ENCODE measurements at places on chromosomes 1 and 21.

DNA sequence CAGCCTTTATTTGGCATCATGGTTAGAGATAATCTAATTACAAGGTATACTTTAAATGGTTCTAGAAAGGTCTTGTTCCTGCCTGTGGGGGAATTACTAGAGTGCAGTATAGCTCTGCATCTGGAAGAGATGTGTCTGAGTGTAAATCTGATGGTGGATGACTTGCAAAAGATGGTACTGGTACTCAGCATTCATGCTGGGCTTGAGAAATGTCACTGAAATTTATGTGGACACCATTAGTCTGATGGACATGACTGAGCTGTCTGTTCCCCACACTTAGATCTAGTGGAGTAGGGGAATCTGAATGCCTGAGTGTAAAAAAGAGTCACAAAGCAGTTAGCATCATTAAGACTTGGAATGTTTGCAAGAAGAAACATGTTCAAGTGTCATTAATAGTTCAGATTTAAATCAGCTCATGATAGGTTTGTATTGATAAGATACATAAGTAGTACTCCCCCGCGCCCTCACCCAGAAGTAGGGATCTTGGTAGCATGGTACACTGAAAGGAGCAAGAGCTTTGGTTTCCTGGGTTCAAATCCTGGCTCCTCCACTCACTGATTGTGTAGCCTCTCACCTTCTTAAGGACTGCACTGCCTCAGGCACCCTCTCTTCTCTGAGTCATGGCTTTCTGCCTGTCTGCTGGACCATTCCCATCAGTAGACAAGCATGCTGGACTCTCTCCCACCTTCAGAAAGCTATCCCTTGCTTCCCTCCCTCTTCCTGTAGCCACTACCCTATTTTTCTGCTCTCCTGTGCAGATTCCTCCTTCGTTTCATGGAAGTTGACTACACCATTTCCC, 292.9 kb downstream of the NFIA start:
- DNase-seq, result no peak

DNA sequence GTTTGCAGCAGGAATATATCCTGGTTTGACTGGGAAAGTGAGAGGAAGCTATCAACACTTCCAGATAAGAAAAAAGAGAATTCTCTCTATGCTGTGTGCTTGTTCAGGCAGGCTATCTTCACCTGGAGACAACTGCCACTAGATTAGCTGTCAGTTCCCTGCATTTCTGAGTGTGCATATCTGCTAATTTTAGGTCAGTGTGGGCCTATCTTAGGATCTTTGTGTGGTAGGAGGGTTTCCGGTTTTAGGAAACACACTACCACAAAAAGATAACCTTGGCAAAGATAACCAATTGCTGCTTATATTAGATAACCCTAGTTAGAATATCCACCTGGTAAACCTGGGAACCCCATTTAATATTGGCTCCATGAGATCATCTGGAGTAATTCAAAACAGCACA, 22.5 kb upstream of the GBP5 start:
- DNase-seq, result no peak

DNA sequence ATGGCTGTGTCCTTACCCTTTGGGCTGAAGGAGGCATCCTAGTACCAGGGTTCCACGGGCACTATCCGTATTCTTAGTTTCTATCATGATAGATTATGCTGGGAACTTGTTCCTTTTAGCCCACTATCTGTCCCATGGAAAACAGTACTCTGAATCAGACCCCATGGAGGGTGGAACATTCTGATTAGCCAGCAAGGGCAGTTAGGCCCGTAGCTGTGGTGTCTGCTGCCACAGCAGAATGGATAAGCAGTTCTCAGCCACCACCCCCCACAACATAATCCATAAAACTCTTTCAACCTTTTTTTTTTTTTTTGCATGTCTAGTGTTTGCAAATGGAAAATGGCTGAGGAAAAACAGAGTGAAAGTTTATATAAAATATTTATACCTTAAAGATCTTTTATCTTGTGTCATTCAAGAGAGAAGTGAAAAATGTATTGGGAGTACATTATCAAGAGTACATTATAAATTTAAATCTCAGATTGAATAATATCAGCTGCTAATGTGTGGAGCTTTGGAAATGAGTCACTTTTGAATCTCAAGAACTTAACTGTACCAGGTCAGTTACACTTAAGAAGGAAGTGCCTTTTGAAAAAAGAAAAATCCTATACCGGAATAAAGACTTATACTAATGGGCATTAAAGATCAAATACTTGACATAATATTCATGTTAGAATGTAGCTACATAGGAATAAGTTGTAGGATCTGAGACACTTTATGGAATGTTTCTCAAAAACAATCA, 80.3 kb downstream of the NFIA start:
- no peak for DNase-seq

DNA sequence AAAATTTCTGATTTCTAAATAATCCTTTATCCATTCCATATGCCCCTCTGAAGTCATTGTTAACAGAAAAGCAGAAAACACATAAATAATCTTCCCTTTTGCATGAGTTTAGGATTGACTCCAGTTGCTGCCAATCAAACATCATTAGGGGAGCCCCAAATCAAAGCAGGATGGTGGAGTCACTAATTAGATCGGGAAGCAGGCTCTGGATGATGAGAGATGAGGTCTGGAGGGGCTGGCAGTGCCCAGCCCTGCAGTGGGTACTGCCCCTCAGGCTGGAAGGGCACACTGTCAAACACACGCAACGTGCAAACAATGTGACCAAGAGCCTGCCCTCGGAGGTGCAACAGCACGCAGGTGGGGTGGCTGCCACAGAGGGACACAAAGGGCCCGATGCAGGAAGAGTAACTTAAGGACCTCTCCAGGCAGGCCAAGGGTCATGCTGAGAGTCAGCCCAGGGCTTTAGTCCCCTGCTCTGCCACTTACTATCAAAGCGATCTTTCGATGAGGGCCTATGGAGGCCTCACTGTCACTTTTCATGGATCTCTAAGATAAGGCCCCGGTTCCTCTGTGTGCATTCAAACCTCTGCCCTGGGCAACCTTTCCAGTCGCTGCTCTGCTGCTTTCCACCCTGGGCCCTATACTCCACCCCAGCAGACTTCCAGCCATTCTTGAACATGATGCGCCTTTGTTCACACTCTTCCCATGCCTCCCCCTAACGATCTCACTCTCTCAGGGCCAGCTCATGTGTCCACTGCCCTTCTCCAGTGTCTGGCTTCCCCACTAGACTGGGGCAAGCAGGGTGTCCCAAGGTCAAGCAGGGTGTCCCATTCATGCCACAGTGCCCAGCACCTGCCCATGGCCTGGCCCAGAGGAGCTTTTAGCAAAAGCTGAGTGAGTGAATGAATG, 98.9 kb downstream of the DMRTB1 start:
- DNase-seq, result no peak

- DNase-seq, result no peak
Measured at GRCh38 chr1:240946926-240947325, 335.0 kb upstream of the GREM2 start.

- DNase-seq, result no peak
Measured at GRCh38 chr1:168405906-168406549, 125.4 kb downstream of the TBX19 start.

GRCh38 chr1:70656361-70656760, 245.3 kb downstream of the CTH start:
- DNase-seq, result peak; percentile 6

GRCh38 chr1:206842854-206843253, 22.6 kb upstream of the IL20 start:
- no peak for DNase-seq

- DNase-seq, result no peak
Measured at GRCh38 chr1:12021616-12022015, 2.3 kb downstream of the MIIP start.

DNA sequence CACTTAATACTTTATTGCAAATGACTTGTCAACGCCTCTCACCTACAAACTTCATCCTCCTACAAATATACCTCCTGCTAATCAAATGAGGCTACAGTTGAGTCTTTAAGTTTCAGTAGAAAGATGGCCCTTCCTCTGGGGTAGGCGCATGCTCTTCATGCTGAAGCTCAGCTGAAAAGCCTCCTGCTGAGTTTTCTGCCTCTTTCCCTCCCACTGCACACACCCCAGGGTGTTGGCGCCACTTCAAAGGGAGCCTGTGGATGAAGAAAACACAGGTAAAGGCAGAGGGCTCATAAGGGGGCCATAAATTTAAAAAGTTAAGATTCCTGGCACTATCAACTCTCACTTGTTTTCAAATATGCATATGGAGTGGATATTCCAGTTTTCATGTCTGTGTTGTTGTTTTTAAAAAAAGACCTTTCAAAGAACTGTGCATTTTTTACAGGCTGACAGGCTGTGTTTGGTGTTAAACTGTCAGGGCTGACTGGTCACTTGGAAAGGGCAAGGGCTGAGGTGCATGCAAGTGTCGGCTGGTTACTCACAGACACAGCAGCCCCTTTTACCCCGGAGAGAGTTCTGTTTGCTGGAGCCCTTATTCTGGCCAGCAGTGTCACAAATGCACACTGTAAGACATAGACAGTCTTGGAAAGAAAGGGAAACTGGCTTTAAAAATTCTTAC, 42.9 kb upstream of the LGALS8 start:
- no peak for DNase-seq

DNA sequence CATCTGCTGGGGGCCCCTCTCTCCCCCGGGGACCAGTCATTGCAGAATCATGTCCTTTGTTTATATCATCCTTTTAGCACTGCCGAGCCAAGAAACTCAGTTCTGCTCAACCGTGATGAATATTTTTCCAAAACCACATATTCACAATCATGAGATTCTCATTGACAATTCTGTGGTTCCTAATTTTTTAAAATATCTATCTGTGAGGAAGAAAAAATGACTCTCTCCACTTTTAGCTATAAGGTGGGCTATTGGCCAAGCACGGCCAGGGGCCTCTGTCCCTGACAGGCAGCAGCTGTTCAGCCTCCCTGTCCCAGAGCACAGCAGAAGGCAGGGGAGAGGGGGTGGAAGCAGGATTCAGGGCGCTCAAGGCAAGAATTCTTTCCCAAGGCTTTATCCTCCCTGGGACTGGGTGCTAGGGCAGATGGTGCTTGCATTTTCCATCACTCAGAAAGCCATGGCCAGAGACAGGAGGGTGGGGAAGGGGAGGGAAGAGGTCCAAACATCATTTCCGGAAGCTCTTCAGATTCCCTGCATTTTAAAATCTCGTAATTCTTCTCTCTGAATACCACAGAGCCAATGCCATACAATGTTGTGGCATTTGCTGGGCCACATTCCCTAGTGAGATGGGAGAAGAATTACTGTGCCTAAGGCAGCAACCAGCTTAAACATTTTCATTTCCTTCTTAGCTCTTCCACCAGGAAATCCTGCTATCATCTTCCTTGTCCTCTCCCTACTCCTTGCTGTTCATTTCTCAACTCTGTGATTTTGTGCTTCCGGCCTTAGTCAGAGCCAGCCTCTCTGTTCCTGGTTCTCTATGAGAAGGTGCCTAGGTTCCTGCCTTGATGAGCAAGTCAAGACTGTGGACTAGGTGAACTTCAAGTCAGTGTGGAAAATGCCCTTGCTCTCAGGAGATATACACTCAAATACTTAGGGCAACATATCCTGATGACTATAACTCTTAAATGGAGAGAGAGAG, 60.3 kb downstream of the KCNJ6 start:
- no peak for DNase-seq

GRCh38 chr1:36157115-36157903, 1.3 kb downstream of the MAP7D1 start:
- no peak for DNase-seq

DNA sequence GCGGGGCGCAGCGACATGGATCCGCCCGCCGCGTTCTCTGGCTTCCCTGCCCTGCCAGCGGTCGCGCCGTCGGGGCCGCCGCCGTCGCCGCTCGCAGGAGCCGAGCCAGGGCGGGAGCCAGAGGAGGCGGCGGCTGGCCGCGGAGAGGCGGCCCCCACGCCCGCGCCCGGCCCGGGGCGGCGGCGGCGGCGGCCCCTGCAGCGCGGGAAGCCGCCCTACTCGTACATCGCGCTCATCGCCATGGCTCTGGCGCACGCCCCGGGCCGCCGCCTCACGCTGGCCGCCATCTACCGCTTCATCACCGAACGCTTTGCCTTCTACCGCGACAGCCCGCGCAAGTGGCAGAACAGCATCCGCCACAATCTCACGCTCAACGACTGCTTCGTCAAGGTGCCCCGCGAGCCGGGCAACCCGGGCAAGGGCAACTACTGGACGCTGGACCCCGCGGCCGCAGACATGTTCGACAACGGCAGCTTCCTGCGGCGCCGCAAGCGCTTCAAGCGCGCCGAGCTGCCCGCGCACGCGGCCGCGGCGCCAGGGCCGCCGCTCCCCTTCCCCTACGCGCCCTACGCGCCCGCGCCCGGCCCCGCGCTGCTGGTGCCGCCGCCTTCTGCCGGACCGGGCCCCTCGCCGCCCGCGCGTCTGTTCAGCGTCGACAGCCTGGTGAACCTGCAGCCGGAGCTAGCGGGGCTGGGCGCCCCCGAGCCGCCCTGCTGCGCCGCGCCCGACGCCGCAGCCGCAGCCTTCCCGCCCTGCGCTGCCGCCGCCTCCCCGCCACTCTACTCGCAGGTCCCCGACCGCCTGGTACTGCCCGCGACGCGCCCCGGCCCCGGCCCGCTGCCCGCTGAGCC, 459 bp downstream of the FOXE3 start:
- no peak for DNase-seq

DNA sequence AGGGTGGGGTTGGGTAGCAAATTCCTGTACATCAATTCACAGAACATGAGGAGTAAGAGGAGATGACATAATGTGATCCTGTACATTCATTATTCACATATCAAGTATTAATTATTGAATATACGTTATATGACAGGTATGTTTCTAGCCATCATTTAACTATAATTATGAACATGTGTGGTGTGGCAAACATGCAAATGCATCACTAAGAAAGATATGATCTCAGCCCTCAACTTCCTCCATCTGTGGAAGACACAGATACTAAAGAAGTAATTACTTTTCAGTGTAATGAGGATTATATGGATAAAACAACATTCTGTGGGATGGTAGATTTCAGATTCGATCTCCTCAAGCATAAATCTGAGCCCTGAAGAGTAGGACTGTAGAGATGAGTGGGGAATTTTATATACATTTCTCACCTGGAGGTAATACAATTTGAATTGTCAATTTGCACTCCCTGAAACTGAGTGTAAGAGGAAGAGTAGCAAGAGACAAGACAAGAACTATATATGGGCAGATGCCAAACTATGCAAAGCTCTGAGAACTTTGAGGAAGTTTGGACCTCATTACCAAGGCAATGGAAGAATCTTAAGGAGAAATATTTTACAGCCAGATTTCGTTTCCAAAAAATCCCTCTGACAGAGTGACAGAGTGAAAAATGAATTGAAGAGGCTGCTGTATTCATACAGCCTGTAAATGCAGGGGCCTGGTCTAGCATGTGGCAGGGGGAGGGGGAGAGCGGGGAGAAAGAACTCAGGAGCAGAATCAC, 275.5 kb downstream of the TPR start:
- no peak for DNase-seq

GRCh38 chr1:206890125-206891060, 6.8 kb upstream of the IL24 start:
- DNase-seq, result no peak

- no peak for DNase-seq
Measured at GRCh38 chr21:42215942-42216725, 2.8 kb upstream of the ABCG1 start.

GRCh38 chr21:41678924-41679318, 87.9 kb downstream of the RIPK4 start:
- peak; percentile 91 for DNase-seq
